Bladder microvascular endothelial cell (primary cell): ENCODE measurements at places on chromosomes 7 and 10. TPM values are rescaled to one million over a fixed set of nuclear protein-coding genes. Genes with fewer than 3 reads are reported as not detected.

The ST7 gene
- total RNA-seq: 12.5 and 20.7 TPM in 2 replicates

The GATA3 gene
- 0.13 and 0.16 TPM in 2 replicates for total RNA-seq

The CUEDC2 gene
- 33.3 and 41.8 TPM in 2 replicates for total RNA-seq

The TAS2R3 gene
- total RNA-seq: 0.97 and 3.9 TPM in 2 replicates

The ZNF680 gene
- 6.6 and 15.6 TPM in 2 replicates for total RNA-seq

The HECW1 gene
- not detected in 2 replicates for total RNA-seq
